ENCODE measurements at places on chromosomes 3 and 15.

- DNase-seq: no peak
Observed at GRCh38 chr3:25429361-25430286, 1.6 kb downstream of the RARB start.

DNA sequence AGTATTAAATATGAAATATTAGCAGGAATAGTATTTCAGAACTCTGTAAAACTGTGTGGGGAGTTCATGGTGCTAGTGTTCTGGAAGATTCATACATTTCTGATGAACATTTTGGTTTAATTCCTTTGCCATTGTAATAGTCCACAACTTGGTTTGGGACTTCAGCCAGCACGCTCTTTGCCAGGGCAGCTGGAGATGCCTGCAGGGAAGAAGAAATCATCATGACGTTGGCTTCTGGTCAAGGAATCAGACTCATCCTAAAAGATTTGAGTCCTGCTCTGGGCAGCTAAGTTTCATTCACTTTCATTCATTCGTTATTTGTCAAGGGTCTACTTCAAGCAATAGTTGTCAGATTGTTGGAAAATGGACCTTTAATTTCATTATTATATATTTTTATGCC lies 32.4 kb upstream of the MRPL3 start:
- DNase-seq: no peak

DNA sequence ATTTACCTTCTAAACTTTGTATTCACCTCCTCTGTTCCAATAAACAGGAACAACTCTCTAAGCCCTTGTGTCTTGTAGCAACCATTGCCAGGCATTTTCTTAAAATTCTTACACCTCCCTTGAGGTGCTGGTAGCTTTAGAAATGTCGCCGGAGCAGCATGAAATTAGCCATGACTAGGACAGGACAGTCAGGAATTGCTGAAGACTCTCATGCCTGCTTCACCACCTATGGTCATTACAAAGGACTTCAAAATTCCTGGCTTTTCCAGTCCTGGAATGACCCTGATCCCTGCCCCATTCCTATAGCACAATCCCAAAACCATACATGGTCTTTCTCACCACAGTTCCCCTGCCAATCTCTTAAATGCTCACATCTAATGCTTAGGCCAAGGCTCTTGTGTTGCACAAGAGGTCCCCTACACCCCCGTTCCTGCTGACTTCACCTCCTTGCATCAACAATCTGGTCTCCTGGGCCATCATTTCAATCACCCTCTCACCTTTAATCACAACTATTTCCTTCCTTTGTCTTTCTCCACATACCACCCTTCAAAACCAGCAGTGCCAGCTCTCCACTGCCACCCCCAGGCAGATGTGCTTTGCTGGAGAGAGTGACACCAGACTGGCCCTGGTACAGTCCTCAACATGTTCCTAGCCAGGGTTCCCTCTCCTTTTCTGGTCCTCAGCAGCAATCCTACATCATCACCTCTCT lies 113.2 kb upstream of the TJP1 start:
- no peak for DNase-seq

DNA sequence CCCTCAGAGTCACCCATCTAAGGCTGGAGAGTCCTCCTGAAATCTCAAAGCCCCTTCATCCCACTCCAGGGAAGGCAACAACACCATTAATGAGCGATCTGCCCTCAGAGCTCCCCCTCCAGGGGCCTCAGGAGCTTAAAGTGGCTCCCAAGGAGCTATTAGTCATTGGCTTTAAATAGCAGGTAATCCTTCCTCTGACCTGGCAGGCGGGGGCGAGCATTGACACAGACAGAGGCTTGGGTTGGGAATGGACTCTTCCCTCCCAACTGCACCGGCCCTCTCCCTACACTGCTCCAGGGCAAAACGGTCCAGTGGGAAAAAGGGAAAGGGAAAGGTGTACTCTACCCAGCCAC lies 1.4 kb downstream of the MFGE8 start:
- DNase-seq: no peak

GRCh38 chr15:98177966-98178592 lies 217.6 kb downstream of the ARRDC4 start:
- no peak for DNase-seq

DNA sequence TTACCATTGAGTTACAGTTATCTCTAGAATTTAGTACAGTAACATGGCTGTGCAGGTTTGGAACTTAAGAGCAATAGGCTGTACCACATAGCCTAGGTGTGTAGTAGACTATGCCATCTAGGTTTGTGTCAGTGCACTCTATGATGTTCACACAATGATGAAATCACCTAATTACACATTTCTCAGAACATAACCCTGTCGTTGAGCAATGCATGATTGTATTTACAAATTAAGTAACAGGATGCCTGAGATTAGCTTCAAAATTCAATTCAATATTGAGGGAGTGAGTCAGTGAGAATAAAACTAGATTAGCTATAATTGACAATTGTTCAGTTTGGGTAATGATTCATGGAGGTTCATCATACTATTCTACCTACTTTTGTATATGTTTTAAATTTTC lies 633.8 kb downstream of the IGSF11 start:
- DNase-seq: no peak

- DNase-seq: no peak
Observed at GRCh38 chr3:5188419-5189221, 1.1 kb downstream of the EDEM1 start.

DNA sequence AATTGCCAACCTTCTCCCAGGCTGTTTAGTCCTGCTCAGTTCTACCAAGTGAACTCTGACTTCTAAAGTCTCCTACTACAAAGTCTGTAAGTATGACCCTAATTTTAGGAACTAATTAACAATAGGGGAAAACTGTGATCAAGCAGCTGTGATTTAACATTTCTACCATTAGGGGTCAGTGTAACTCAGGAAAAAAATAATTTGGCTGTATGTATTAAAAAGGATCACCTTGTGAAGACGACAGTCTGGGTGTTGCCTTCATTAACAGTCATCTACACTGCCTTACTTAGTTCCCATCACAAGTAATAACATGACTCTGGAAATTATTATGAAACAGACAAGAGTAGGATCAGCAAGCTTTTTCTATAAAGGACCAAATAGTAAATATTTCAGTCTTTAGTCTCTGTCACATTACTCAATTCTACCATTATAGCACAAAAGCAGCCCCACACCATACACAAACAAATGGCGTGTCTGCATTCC lies 4.2 kb upstream of the NPHP3 start:
- DNase-seq: no peak

GRCh38 chr3:5301651-5302297 lies 114.3 kb downstream of the EDEM1 start:
- no peak for DNase-seq

GRCh38 chr15:28943611-28944230 lies 57.9 kb downstream of the APBA2 start:
- no peak for DNase-seq

DNA sequence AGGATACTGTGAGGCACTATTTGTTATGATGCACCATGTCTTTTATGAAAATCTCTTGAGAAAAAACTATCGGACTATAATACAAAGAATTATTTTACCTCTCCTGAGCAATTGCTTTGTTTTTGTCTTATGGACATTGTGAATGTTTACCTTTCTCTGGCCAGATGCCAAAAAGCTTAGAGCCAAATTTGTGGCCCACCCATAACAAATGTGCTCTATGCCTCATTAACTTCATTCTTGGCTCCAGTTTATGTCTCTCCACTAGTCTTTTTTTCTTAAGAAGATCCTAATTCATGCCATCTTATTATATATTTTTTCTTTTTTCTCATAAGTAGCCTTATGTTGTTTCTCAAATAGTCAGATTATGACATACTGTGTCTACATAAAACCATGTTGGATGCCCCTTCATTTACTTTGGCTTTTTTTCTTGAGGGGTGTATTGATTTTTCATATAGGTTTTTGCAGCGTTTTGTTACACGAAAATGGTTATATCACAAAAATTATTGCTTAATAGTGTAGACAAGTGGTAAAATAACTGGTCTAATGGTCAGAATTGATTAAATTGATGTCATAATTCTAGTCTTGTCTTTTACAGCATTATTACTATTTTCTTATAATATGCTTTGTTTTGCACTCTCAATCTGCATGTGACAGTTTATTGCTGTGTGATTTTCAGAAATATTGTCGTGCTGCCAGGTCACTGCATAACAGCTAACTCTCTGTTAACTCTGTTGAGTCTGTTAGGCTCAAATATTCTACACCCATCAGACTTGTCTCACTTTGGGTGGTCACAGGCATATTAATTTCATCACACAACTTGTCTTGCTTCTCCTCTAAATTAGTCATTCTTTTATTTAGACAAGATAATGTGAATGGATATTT lies 18.2 kb downstream of the SENP8 start:
- no peak for DNase-seq

DNA sequence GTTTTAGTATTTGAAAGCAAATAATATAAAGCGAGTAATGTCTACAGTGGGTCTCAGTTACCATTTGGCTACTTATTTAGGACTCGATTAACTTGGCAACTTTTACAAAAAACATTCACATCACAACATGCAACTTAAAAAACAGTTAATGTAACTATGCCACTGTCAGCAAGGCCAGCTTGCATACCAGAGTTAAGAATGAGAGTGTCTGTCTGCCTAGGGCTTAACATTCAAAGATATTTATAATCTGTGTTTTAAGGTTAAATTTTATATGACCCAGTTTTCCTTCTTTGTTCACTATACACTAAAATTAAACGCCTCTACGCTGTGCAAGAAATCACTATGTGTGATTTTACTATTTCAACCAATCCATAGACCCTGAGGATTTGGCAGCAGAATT lies 5.2 kb upstream of the CDAN1 start:
- no peak for DNase-seq

- DNase-seq: no peak
Observed at GRCh38 chr3:192890347-192891335, 27.0 kb downstream of the MB21D2 start.

- no peak for DNase-seq
Observed at GRCh38 chr3:140122183-140122582, 187.2 kb downstream of the CLSTN2 start.

DNA sequence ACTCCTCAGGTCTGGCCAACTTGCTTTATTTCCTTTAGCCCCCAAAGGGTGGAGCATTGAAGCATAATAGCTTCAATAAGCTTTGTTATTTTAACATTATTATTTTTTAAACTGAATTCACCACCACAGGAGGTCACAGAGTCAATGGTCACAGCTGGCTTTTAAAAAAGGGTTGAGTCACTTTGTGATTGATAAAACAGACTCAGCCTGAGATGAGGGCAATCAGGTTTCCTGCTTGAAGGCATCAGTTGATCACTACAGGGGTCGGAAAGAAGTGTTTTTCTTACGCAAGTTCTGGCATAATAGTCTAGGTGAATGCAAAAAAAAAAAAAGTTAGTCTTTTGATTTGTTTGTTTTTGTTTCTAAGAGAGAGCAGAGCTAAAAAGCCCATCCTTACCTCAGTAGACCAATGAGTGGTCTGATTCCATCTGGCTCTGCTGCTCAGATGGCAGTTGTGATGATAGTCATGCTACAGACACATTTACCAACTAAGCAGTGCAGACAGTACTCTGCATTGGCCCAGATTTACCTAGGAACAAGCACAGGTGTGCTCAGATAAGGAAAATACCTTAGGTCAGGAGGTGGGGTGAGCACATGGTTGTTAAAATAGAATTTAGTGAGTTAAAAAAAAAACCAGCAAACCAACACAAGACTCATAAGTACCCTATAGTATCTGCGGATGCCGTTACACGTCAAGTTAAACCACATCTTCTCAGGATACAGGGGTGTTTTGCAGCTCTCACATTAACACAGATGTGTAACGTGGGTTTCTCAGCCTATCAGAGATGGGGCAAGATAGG lies 22.6 kb downstream of the ZNF80 start:
- no peak for DNase-seq

GRCh38 chr3:18079739-18080138 lies 337.3 kb upstream of the TBC1D5 start:
- no peak for DNase-seq

DNA sequence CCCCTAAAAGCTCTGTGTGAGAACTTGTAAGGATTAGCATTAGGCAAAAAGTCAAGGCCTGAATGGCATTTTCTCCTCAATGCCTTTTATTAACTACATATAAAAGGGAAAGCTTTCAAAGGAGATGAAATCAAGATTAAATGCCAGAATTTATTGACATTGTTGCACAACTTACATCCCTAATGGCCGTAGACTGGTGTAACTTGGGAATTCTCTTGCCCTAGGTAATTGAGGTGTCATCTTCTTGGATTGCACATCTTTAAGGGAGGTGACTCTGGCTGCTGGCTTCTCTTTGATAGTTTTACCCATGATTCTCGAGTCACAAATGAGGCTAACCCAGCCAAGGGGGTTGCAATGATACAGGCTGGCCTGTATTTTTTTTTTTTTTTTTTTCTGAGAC lies 249.1 kb downstream of the TBL1XR1 start:
- no peak for DNase-seq

GRCh38 chr3:132378048-132378762 lies 39.1 kb upstream of the DNAJC13 start:
- DNase-seq: no peak

GRCh38 chr3:45464336-45465170 lies 76.2 kb downstream of the LARS2 start:
- DNase-seq: no peak

DNA sequence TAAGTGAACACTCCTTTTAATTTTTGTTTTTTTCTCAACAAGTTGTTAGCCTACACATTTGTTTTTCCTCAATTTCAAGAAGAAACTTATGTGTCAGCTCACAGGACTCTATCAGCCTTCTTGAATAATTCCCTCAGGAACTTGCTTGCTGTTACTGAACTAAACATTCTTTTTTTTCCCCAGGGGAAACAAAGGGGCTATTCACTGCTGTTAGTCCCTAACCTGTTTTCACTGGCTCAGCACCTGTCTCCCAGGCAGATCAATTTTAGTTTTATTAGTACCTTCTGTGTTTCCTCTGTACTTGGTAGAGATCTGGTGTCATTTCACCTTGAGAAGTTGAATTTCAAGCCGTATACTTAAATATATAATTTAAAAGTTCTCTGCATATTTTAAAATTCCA lies 644.6 kb downstream of the CADM2 start:
- no peak for DNase-seq

- no peak for DNase-seq
Observed at GRCh38 chr3:151434151-151434890, 26.5 kb downstream of the IGSF10 start.

DNA sequence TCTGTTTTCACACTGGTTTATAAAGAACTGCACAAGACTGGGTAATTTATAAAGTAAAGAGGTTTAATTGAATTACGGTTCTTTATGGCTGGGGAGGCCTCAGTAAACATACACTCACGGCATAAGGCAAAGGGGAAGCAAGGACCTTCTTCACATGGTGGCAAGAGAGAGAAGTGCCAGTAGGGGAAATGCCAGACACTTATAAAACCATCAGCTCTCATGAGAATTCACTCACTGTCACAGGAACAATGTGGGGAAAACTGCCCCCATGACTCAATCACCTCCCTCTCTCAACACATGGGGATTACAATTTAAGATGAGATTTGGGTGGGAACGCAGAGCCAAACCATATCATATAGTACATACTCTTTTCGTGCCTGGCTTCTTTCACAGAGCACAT lies 42.4 kb downstream of the MAP2K1 start:
- DNase-seq: no peak

DNA sequence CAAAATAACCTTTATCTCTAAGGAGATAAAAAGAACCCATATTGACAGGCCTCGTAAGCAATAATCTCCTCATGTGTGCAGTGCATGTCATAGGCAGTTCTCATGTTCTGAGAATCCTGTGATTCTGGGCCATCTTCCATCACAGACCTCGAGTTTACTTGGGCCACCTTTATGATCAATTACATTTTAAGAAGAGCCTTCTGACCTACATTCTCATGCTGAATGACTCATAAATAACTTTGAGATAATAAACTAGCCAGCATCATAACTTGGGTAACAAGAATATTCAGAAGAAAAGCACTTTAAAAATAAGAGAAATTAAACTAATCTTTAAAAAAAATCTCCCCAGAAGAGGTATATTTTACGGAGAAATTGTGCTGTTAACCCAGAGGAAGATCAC lies 310.7 kb upstream of the ZNF717 start:
- no peak for DNase-seq
